Hepatocyte (in vitro differentiated cells): ENCODE measurements at places on chromosomes 6 and 20. TPM values are rescaled to one million over a fixed set of nuclear protein-coding genes. Genes with fewer than 3 reads are reported as not detected.

DNA sequence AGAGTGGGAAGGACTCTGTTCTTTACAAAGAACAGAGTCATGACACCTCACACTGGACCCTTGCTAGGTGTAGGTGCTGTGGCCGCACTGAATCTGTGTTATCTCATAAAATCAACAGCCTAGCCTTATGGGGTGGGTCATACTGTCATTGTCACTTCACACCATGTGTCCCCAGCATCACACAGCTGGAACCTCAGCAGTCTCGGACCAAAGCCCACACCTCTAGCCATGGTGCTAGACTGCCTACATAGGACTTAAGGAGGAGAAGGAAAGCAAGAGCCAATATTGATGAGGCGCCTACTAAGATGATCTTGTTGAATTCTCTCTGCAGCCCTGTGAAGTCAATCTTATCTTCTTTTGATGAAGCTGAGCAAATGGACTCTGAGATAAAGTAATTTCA is 31.0 kb downstream of the UNC5CL start:
- H3K4me3 ChIP-seq: no peak overlapping the region
- DNase-seq: no peak
- no peaks in the 10 kb centered on the region for H3K4me1 ChIP-seq
- no peak overlapping the region for H3K27ac ChIP-seq
- H3K27me3 ChIP-seq: no peaks in the 10 kb centered on the region
- H3K36me3 ChIP-seq: no peaks in the 10 kb centered on the region

- no peaks in the 10 kb centered on the region for H3K27me3 ChIP-seq
- DNase-seq: peak; percentile 71
- H3K4me1 ChIP-seq: no peaks in the 10 kb centered on the region
- no peaks in the 10 kb centered on the region for H3K36me3 ChIP-seq
These were observed 156.8 kb downstream of the DNAH8 start for GRCh38 chr6:38871741-38872568.

DNA sequence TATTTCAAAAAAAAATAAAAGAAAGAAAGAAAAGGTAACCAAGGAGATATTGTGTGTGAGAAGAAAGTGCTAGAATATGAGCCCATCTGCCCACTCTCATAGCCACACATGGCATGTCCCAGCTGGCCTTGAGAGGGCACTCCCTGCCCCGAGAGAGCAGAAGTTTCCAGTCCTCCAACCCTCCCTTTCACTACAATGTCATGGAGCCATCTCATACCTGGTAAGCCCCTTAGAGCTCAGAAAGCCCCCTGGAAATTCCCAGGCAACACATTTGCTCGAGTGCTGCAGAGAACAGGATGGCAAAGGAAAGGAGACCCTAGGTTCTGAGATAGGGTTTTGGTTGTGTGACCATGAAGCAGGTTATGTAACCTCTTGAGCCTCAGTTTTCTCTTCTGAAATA is 75.8 kb upstream of the RIN2 start:
- H3K27ac ChIP-seq: no peak overlapping the region
- DNase-seq: no peak
- H3K4me1 ChIP-seq: no peaks in the 10 kb centered on the region
- H3K36me3 ChIP-seq: no peaks in the 10 kb centered on the region

DNA sequence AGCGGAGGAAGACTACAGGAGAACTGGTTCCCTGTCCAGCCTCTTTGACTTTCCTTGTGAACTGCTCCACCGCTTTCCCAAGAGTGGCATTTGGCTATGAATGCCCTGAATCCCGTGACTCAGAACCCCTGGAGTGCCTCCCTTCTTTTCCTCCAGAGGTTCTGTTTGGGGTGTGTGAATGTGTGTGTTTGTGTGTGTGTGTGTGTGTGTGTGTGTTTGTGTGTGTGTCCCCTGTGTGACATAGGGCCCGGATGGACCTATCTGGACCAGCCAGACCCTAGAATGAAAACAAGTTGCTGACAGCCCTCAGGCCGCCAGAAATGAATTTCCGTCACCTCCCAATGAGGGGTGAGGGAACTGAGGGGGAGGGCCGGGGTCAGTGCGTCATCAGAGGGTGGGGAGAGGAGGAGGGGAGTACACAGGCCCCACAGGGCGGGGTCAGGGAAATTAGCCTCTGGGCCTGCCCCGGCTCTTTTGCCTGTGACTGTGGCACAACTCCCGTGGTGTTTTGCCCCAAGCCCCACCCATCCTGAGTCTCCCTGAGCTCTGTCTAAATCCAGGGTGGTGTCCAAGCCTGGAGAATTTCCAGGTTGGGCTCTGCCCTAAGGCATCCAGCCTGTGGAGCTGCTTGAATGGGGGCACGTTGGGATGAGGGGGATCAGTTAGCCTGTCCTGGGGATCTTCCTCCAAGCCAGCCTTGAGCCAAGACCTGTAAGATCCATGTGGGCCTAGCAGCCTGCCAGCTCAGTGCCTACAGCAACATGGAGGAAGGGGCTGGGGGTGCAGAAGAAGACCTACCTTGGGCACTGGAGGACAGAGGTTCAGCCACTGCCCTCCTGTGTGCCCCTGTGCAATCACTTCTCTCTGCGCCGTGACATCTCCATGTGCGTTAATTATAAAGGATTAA is 15.2 kb upstream of the MRPS18A start:
- peak; percentile 94 for DNase-seq
- peaks cover 74% of the 10 kb centered on the region for H3K4me1 ChIP-seq
- H3K36me3 ChIP-seq: no peaks in the 10 kb centered on the region
- peak overlapping the region; percentile 89 for H3K27ac ChIP-seq
- H3K4me3 ChIP-seq: no peak overlapping the region

DNA sequence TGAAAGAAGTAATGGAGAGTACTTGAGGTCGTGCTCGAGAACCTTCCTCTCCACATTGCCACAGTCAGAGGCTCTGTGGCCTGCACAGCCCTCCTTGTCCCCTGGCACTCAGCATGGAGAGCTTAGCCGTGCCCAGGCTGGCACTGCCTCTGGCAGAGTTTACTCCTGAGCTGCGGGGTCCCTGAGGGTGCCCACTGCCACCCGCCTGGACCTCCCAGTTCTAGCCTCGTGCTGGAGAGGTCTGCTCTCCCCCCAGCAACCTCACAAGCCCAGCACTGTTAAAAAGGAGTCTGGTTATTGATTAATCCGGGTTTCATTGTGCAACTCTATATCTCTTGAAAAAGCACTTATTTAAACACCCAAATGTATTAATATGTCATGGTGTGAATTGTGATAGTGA is 226.8 kb downstream of the TMEM242 start:
- H3K27me3 ChIP-seq: no peaks in the 10 kb centered on the region
- H3K27ac ChIP-seq: no peak overlapping the region
- H3K36me3 ChIP-seq: no peaks in the 10 kb centered on the region
- peaks cover 10% of the 10 kb centered on the region for H3K4me1 ChIP-seq
- no peak overlapping the region for H3K4me3 ChIP-seq

DNA sequence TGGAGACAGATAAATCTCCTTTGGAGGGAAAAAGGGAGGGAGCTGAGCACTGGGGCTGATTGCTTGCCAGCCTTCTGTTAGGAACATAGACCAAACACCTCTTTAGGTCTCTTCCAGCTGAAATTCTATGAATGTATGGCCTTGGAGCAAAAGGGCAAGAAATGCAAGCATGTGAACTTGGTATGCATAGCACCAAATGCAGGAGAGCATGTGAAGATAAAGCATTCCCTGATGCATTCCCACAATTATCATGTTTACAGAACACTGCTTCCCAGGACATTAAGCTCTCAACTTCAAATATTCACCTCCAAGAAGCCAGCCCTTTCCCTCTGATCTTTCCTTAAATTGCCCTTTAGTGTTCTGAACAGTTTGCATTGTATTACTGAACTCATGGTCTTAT is 15.6 kb downstream of the RIPOR2 start:
- H3K4me1 ChIP-seq: peaks cover 17% of the 10 kb centered on the region
- no peaks in the 10 kb centered on the region for H3K36me3 ChIP-seq
- H3K27me3 ChIP-seq: no peaks in the 10 kb centered on the region
- no peak for DNase-seq
- no peak overlapping the region for H3K4me3 ChIP-seq

DNA sequence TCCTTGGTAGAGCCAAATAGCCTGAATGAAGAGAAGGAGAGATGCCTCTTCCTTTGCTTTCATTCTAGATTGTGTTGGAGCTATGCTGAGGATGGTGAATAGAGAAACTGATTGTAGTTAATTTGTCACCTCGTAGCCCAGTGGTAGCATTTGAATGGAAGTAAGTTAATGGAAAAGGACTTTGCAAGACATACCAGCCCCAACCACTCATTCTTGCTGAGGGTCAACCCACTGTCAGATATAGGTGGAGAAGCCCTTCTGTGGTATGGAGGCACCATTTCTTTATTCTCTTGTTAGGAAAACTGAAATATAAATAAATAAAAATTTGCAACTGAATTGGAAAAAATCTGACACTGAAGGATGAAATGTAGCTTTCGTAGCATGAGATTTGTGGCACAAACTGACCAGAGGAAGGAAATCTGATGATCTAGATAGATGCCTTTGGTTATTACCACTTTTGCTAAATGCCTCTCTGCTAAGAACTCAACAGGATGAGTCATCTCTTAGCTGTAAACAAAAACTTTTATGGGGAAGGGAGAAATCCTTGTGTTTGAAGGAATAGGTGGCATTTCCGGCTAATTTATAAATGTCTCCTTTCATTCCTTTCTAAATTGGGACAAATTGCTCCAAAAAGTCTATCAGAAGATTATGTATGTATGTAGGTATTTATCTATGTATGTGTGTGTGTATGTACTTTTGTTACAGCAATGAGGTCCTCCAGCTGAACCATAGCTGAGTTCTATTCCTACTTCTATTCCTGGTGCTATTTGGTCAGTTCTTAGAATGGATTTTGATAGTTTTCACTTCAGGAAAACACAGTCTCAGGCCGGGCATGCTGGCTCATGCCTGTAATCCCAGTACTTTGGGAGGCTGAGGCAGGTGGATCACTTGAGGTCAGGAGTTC is 76.5 kb upstream of the SUPT3H start:
- no peaks in the 10 kb centered on the region for H3K36me3 ChIP-seq
- no peak overlapping the region for H3K27ac ChIP-seq
- H3K4me1 ChIP-seq: no peaks in the 10 kb centered on the region
- no peak overlapping the region for H3K4me3 ChIP-seq
- H3K27me3 ChIP-seq: no peaks in the 10 kb centered on the region

- no peaks in the 10 kb centered on the region for H3K4me1 ChIP-seq
- H3K27me3 ChIP-seq: no peaks in the 10 kb centered on the region
- no peak overlapping the region for H3K27ac ChIP-seq
- no peak for DNase-seq
These were observed 106.0 kb upstream of the AFDN start for GRCh38 chr6:167720456-167721285.

GRCh38 chr6:150979826-150980350 is 114.4 kb downstream of the MTHFD1L start:
- H3K36me3 ChIP-seq: no peaks in the 10 kb centered on the region
- H3K27ac ChIP-seq: peak overlapping the region; percentile 44
- H3K4me1 ChIP-seq: no peaks in the 10 kb centered on the region
- H3K4me3 ChIP-seq: no peak overlapping the region
- no peak for DNase-seq

DNA sequence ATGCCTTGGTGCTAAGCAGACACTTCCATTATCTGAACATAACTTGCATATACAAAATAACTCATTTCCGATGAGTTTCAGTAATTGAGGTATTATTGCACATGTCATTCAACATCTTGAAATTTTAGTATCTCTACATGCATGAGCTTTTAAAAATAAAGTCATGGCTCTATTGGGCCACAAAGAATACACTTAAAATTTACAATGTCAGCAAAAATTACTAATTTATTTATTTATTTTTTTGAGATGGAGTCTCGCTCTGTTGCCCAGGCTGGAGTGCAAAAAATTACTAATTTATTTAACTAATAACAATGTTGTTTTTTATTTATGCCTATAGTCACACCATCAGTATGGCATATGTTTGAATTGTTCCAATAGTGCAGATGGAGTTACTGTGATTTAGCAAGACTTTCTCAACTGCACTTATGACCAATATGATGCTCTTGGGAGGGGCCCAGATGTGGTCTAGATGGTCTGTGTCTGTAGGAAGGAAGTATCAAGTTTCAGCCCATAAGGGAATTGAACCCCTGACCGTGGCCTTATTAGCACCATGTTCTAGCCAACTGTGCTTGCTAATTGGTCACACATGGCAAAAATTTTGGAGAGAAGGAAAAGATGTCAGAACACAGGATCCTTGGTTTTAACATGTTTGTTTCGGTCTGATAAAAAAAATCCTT is 370.7 kb upstream of the TSHZ2 start:
- H3K36me3 ChIP-seq: no peaks in the 10 kb centered on the region
- DNase-seq: no peak
- no peaks in the 10 kb centered on the region for H3K27me3 ChIP-seq
- H3K27ac ChIP-seq: no peak overlapping the region

DNA sequence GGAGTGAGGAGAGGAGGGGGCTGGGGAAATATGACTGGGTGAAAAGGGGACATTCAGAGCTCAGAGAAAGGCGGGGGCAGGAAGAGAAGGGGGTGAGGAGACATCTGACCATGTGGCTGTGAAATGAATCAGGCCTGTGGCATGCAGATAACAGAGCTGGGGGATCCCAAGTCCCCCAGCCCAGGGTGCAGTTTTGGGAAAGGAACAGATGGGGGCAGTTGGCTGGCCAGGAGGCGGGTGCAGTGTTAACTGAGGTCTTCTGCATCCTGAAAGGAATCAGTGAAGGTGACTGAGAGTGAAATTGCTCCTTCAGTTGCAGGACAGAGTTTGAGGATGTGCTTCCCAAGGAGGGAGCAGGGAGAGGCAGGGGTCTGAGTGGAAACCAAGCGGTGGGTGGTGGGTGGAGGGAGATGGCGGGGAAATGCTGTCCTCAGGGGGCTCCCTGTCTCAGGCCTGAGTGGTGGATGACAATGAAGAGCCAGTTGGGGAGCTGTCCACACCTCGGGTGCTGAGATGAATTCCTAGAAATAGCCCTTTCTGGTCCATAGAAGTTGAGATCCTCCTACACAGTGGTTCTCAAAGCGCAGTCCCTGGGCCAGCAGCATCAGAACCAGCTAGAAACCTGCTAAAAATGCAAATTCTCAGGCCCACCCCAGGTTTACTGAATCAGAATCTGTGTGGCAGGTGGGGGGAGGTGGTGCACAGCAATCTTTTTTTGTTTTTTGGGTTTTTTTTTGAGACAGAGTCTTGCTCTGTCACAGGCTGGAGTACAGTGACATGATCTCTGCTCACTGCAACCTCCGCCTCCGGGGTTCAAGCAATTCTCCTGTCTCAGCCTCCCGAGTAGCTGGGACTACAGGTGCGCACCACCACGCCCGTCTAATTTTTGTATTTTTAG is 26.0 kb upstream of the CCDC167 start:
- peak; percentile 44 for DNase-seq
- H3K4me1 ChIP-seq: no peaks in the 10 kb centered on the region
- no peaks in the 10 kb centered on the region for H3K36me3 ChIP-seq
- H3K4me3 ChIP-seq: no peak overlapping the region
- H3K27me3 ChIP-seq: peaks cover 24% of the 10 kb centered on the region

HTR1E gene
- polyA plus RNA-seq: 3.4 and 4.3 TPM in 2 replicates

GABRR1 gene
- 0.60 TPM in 1 of 2 replicates, not detected in the other for polyA plus RNA-seq

MUC22 gene
- not detected in 2 replicates for polyA plus RNA-seq

SLC35F1 gene
- polyA plus RNA-seq: 0.04 and 0.11 TPM in 2 replicates

MOG gene
- polyA plus RNA-seq: not detected in 2 replicates

BMP7 gene
- polyA plus RNA-seq: 9.1 and 11.4 TPM in 2 replicates
